ENCODE measurements at places on chromosomes 7 and 10. TPM values are rescaled to one million over a fixed set of nuclear protein-coding genes. Genes with fewer than 3 reads are reported as not detected.

DNA sequence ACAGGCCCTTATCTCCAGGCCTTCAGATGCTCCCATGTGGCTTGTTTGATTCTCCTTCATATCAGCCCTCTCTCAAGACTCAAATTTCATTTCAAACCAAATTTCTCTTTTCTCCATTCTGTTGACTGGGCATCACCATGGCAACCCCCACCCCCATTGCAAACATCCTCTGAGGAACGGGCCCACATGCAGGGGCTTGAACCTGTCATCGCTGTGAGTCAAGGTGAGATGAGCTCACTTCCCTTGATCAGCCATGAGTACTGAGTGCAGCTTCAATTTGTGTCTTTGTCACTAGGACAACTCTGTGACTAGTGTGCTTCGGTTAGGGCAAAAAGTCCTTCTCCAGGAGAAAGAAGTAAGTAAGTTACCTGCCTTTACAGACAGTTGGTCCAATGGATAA is 41.9 kb downstream of the CALML3 start:
- DNase-seq: no peak

GRCh38 chr7:327233-327931 is 37.4 kb downstream of the FOXL3 start:
- DNase-seq: no peak

- no peak for DNase-seq
Measured at GRCh38 chr7:132933072-132933458, 148.8 kb downstream of the CHCHD3 start.

CHAT gene
- not detected for total RNA-seq

GRCh38 chr7:37282093-37282444 is 166.6 kb downstream of the ELMO1 start:
- no peak for DNase-seq

HKDC1 gene
- total RNA-seq: 36.0 TPM

- no peak for DNase-seq
Measured at GRCh38 chr7:70703785-70704184, 428.2 kb upstream of the GALNT17 start.

CPA2 gene
- total RNA-seq: not detected

GRCh38 chr7:91512958-91513357 is 248.7 kb downstream of the FZD1 start:
- DNase-seq: no peak

GRCh38 chr10:693506-693905 is 4.0 kb upstream of the DIP2C start:
- no peak for DNase-seq

DNA sequence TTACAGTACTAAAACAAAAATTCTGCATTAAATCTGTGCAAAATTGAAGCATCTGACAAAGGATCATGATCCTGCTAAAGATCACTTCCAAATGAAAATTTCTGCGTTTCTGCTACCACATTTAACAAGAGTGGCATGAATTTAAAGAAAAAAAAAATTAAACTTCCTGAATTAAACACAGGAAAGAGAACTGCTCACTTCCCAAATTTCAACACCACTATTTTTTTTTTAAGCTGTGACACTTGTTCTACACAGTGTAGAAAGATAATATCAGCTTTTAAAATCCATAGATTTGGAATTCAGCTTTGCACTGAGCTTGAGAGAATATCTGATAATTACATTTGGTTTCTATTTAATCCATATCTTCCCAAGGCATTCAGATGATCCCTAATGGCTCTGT is 73.6 kb downstream of the EPC1 start:
- no peak for DNase-seq

ADAMTS14 gene
- 0.06 TPM for total RNA-seq

GRCh38 chr7:125065001-125065400 is 135.4 kb upstream of the POT1 start:
- DNase-seq: no peak

- no peak for DNase-seq
Measured at GRCh38 chr7:40418448-40418847, 283.6 kb downstream of the SUGCT start.

GRM3 gene
- total RNA-seq: not detected

CFAP43 gene
- total RNA-seq: 0.12 TPM

FZD1 gene
- total RNA-seq: 1.6 TPM

GRCh38 chr10:21946946-21947345 is 56.6 kb downstream of the DNAJC1 start:
- no peak for DNase-seq

DNA sequence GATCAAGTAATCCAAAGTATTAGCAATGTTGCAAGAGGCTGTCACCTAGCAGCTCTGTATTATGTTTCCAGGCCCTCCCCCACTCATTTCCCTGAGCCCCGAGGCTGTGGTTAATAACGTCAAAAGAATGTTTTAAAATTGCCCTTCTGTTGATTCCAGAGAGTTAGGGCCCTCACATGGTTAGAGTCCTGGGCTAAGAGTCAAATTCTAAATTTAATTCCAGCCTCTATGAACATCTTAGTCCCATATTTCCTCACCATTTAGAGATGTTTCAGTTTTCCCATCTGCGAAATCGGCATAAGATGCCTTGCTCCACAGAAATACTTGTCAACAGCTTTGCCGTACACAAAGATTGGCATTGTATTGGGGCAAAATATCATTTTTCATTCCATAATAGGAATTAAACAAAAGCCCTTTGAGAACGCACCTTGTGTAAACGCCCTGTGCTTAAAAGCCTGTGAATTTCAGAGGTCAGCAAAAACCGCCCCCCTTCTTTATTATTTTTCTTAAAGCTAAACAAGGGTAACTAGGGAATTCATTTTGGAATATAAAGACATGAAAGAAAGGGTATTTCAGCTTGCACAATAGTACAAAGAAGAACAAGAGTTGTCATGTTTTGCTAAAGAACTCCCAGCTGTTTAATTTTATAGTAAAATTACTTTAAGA is 135.8 kb downstream of the ARID5B start:
- no peak for DNase-seq

PKD2L1 gene
- total RNA-seq: not detected

DNA sequence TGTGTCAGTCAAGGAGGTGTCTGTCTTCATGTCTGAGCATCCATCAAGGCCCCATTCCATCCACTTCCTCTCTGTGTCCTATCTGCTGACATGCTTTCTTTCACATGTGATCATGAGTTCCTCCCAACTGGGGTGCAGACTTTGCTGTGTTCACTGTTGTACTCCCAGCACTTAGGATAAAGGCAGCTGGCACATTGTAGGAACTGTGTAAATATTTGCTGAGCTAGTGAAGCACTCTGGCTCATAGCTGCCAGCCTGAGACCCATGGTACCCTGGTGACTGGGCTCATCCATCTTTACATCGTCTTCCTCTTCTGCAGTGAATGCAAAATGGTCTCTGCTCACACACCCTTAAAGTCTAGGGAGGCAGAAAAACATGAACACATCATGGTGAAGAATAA is 242.2 kb upstream of the IGFBP3 start:
- no peak for DNase-seq

- DNase-seq: no peak
Measured at GRCh38 chr10:112985690-112986543, 35.9 kb downstream of the TCF7L2 start.

- no peak for DNase-seq
Measured at GRCh38 chr7:38881947-38882684, 26.9 kb downstream of the VPS41 start.

CAMK1D gene
- total RNA-seq: 10.3 TPM

Data from right lobe of liver (tissue), 6 donors.